ENCODE measurements at places on chromosomes 1 and 21.

DNA sequence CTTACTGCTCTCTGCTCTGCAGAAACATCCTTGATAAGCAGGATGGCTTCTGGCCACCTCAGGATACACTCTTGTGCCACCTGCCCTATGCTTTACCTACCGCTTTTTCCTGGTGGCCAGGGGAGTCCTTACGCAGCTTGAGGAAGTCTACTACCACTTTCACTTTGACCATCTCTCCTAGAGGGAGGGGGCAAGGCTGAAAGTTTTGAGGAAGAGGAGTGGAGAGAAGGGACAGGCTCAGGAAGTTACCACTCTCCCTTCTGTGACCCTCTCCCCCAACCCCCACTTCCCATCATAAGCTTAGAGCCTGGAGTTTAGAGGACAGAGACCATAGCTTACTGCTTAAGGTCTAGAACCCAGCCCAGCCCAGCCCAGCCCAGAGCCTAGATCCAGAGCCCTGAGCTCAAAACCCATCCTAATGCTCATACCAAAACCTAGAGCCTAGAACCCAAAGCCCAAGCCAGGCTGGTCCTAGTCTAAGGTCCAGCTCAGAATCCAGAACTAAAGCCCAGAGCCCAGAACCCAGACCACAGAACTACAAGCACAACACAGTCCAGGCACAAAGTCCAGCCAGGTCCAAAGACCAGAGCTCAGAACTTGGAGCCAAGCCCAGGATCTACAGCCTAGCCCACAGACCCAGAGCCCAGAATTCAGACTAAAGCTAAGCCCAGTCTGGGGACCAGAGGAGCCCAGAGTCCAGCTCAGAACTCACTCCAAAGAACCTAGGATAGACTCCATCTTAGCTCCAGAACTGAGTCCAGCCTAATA, 18.0 kb upstream of the MFSD2A start:
- no peak for DNase-seq

GRCh38 chr1:1000357-1001056, 610 bp upstream of the HES4 start:
- DNase-seq = peak; percentile 79

GRCh38 chr1:44508397-44508745, 103.3 kb downstream of the RNF220 start:
- DNase-seq = no peak

- DNase-seq = no peak
Observed at GRCh38 chr1:80540149-80540548, 1260.6 kb upstream of the ADGRL2 start.

DNA sequence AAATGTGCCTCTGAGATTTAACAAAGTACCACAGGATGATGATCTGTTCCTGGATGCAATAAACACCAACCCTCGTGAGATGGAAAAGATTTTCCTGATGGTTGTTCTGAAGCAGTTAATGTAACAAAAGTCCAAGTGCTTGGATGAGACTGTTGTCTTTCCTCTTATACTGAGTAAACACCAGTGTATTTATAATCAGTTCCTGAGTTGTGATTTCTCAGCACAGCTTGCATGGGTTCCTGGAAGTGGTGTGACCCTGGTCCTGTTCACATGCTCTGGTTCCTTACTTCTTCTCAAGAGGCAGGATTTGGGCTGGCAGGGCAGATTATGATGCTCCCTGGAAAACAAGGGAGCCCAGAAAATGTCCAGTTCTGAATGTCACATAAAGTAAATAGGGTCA, 208.2 kb upstream of the USP24 start:
- DNase-seq = no peak

DNA sequence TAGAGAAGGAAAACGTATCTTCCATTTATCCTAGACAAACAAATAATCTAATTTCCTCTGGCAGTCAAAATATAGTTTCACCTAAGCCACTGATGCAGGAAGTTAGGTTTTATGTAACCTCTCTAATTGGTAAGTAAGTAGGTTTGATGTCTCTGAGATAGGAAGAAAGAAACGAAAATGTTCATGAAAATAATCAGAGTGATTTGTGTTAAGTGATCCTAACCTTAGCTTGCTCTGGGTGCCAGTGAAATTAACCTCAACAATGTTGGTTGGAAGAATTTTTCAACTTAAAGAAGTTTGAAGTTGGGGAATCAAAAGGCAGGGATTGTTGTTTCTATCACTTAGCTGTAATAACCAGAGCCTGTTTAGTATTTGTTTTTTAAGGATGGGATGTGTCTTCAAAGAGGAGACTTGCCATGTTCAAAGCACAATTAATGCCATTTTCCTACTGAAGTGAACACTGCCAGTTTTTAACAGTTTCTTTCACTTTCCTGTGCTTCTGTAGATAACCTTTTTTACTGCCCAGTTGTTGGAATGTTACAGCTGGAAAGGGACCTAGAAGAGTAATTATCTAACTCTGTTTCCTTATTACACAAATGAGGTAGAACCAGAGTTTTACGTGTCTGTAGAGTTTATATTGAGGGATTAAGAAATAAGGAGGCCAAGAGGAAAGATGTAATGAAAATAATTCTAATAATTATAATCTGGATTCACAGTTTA, 18.4 kb downstream of the HIPK1 start:
- DNase-seq = no peak

DNA sequence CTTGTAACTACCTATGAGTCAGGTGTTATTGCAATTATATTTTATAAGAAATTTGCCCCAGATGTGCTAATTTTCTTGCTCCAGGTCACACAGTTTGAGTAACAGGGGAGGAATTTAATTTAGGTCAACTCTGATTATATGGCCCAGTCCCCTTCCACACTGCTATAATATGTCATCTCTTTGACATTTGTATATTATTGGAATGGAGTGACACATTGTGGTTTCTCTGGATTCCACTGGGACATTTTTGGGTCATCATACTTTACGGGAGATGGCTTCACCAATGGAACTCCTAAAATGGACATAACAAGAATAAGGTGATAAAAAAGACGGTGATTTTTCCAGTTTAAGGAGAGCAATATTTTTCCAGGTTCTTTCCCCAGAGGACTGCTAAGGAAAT, 191.2 kb downstream of the DISC1 start:
- no peak for DNase-seq

DNA sequence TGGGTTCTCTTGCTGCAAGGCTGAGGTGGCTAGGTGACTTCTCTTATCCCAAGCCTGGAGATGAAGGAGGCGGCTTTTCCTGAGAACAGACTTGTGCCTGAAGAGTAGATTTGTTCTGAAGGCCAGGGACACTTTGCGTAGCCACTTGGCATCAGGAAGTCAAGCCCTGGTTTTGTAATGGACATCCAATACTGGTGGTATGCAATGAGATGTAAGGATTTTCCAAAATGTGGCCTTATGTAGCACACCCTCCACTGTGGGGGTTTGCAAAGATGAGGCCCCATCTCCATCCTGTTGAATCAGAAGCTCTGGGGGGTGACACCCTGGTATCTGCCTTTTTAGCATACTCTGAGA, 124.5 kb upstream of the IPO9 start:
- DNase-seq = no peak

GRCh38 chr1:172206256-172206655, 214.2 kb upstream of the C1orf105 start:
- no peak for DNase-seq

DNA sequence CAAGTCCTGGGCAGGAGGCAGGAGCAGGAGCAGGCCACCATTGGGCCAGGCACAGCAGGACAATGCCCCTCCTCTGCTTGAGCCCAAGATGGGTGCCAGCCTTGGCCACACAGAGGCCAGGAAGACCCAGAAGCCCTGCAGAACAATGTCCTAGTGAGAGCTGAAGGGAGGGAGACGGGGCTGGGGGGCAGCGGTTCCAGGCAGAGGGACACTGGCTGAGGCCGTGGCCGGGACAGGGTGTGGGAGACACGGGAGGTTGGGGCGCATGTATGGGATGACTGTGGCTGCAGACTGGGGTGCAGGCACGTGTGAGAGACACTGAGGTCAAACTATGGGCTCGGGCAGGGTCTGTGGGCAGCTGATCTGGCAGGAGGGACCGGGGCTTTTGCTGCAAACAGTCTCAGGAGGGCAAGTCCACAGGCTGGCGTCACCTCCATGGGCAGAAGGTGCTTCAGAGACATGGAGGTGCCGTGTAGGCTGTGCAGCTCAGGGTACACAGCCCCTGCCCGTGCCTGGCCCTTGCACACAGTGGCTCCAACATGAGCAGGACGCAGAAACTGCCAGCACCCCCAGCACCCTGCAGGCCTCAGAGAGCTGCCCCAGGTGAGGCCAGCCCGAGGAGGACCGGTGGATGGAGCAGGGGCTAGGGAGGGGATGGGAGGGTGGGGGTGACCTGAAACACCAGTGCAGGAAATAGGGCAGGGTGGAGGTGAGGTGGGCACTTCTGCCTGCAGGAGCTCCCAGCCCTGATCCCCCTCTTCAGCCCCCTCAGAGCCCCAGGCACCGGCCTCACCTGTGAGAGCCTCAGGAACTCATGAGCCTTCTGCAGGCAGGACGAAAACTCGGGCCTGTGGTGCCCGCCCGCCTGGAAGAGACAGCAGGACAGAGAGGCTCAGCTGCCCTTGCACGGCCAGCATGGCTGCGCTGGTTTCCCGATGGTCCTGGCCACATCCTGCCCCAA, 19.5 kb downstream of the LSS start:
- no peak for DNase-seq

GRCh38 chr1:228082214-228082917, at the start of gene ARF1:
TSS of gene ARF1 (plus strand) at chr1:228082708. CDS start at chr1:228097115, 14,407 bp downstream.
- peak; percentile 93 for DNase-seq
